Esophagus squamous epithelium (tissue), 5 donors: ENCODE measurements at places on chromosomes 2 and 18. TPM values are rescaled to one million over a fixed set of nuclear protein-coding genes. Genes with fewer than 3 reads are reported as not detected.

- no peak for DNase-seq
Observed at GRCh38 chr2:221549143-221549542, 23.0 kb downstream of the EPHA4 start.

GRCh38 chr2:57920342-57920939 lies 126.2 kb upstream of the VRK2 start:
- no peak for DNase-seq

DNA sequence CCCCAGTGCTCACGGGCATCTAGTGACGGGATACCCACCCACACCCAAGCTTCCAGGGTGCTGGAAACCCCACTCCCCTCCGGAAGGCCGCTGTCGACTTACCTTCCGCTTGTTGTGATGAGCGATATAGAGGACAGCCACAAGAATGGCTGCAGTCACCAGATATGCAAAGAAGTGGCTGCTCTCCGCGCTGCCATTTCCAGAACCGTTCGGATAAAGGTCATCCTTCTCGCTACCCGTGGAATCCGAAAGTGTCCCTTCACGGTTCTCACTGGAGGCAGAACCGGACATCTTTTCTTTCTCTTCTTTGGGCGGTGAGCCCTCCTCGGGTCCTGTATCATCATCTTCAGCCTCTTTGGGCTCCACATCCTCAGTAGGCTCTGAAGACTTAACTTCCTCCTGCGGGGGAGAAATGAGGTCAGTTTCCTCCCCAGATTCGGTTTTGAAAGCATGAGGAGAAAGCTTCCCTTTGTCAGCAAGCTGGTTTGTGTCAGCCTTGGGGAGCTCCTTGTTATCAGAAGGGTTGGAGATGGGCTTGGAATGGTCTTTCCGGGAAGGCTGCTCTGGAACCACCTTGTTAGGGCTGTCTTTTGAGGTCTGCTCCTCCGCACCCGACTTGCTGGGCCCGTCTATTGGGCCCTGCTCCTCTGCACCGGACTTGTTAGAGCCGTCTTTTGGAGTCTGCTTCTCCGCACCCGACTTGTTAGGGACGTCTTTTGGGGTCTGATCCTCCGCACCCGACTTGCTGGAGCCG lies 1.2 kb downstream of the TGOLN2 start:
- no peak for DNase-seq

GRCh38 chr2:138630164-138630563 lies 128.6 kb downstream of the SPOPL start:
- DNase-seq: no peak

DNA sequence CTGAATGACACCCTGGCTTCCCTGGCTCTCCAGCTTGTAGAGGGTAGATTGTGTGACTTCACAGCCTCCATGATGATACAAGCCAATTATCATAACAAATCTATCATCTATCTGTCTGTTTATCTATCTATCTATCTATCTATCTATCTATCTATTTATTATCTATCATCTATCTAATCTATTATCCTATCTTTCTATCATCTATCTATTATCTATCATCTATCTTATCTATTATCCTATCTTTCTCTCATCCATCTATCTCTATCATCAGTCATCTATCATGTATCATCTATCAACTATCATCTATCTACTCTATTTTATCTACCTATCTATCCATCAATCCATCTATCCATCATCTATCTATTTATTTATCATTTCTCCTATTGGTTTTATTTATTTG lies 361.8 kb downstream of the RNF144A start:
- DNase-seq: no peak

The BMP10 gene
- total RNA-seq: not detected

- no peak for DNase-seq
Observed at GRCh38 chr2:8456151-8457091, 225.4 kb upstream of the ID2 start.

The AQP12B gene
- not detected for total RNA-seq

- no peak for DNase-seq
Observed at GRCh38 chr18:77021075-77021474, 111.5 kb downstream of the MBP start.

GRCh38 chr2:54546518-54546917 lies 90.4 kb downstream of the SPTBN1 start:
- DNase-seq: no peak

DNA sequence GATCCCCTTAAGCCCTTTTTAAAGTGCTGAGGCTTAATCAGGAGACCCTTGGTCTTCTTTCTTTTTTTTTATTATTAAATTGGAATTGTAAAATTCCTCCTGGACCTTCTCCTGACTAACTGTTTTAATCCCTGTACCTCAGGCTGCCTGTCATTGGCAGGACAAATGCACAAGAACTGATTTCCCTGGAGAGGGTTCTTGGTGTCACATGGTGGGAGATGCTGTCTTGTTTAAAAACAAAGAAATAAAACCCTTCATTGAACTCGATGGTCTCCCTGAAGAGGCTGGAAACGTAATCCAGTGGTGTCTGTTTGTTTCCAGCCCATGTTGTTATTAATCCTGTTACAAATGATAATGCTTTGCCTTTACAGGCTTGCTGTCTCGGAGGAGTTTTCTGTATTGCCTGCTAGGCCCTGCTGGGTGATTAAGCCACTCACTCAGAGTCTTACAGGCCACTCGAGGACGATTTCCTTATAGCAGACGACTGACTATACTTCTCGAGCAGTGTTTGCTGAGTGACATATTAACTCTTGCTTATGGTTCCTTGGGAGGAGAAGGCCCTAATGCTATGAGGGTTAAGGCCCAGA lies 100.5 kb upstream of the MGAT5 start:
- DNase-seq: no peak

DNA sequence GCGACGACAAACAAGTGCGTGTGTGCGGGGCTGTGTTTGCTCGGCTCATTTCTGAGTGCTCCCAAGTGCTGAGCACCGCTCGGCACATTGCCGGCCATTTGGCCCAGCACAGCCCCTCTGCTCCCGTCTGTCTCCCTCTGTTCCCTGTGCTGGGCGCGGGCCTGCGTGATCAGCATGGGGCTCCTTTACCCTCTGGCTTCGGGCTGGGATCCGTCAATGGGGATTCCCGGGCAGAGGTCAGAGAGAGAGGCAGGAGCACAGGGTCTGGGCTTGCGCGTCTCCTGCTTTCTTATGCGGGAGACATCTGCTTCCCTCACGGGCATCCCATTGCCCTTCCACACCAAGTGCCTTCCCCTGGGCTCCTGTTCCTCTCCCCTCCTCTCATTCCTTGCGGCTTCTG lies 234.0 kb downstream of the ACKR3 start:
- no peak for DNase-seq

The NCKAP5 gene
- total RNA-seq: 4.5 TPM

The SMYD1 gene
- total RNA-seq: not detected

The DSC3 gene
- 275 TPM for total RNA-seq

The OSR1 gene
- total RNA-seq: 4.4 TPM

The STPG4 gene
- total RNA-seq: not detected

The TMEM87B gene
- 30.0 TPM for total RNA-seq
